ENCODE measurements at places on chromosomes 4 and X. TPM values are rescaled to one million over a fixed set of nuclear protein-coding genes. Genes with fewer than 3 reads are reported as not detected.

DNA sequence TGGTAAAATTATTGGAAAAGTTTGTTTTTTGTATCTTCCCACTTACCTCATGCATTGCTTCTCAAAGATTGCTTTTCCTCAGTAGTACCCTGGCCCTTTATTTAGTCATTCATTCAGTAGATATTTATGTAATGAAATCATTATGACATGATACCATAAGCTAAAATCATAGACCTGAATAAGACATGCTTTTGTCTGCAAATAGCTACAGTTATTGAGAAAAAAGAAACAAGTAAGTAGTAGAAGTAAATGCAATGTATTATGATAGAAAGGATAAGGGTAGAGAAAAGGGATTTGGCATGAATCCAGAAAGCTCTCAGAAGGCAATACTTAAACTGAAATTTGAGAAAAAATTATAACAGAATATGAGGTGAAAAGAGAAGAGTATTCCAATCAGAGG is 352.5 kb downstream of the GPM6A start:
- DNase-seq, result peak; percentile 27

DNA sequence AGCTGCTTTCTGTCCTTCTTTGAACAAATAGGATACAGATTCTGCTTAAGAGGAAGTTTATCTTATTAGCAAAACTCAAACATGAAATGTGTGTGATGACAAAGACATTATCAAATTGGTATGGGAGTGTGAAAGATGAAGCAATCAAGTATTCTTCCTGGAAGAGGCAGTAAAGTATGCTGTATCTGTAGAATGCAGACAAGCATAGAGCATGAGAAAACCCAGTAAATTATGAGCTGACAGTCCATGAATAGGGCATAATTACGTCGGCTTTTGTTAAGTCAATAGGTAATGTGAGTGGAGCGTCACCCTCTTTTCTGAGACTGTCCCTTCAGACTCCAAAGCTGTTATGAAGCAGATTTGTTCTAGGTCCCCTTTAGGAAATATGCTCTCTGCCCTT is 458.6 kb upstream of the NWD2 start:
- no peak for DNase-seq

- DNase-seq, result peak; percentile 6
Observed at GRCh38 chrX:128365492-128365891, 313.3 kb upstream of the ACTRT1 start.

Gene FGG
- 0.38 TPM for total RNA-seq

DNA sequence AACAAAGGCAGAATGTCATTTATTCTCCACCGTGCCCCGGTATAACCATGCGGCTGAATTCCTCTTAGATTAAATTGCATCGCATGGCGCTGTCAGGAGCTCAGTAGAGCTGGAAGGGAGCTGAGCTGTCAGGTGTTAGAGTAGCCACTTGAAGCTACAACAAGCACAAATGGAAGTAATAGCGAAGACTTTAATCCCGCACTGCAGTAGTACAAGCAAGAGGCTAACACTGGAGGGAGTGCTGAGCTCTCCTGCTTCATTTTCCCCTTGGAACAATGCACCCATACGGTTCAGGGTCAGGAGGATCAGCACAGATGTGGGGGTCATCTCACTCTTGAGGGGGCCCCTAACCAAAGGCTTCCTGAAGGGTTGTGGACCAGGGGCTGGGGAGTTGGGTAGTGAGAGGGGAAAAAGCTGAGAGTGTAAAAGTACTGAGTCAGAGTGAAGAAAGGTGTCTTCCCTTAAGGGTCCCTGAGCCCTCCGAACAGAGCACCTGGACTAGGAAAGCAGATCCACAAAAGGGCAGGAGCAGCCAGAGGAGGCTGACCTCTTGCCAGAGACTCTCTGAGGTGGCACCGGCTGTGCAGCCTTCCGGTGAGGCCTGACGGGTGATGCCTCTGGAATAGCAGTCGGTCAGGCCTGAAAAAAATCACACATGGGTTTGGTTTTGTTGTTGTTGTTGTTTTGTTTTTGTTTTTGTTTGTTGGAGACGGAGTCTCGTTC is 36.0 kb upstream of the CBR4 start:
- no peak for DNase-seq

GRCh38 chrX:145751943-145752342 is 65.7 kb upstream of the SLITRK2 start:
- no peak for DNase-seq

GRCh38 chr4:130028552-130028951 is 932.6 kb downstream of the C4orf33 start:
- DNase-seq, result no peak

DNA sequence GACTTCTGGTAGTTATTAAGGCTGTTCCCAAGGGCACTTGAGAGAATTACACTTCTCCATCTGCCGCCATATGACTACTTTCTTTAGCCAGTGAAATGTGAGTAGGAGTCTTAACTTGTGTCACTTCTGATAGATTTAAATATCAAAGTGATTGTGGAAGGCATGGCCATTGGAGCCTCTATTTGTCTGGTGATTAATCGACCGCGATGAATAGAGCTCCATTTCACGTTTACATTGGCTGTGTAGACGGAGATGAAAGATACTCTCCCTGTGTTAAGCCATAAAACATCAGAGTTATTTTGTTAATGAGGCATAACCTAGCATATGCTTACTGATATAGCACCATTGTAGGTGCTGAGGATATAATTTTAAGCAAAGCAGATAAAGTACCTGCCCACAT is 852.4 kb downstream of the CCSER1 start:
- DNase-seq, result no peak

- peak; percentile 12 for DNase-seq
Observed at GRCh38 chr4:70969076-70969475, 24.4 kb upstream of the DCK start.

GRCh38 chr4:4759883-4760282 is 99.6 kb upstream of the MSX1 start:
- DNase-seq, result no peak

GRCh38 chr4:154998284-154998683 is 210.2 kb upstream of the NPY2R start:
- DNase-seq, result no peak

DNA sequence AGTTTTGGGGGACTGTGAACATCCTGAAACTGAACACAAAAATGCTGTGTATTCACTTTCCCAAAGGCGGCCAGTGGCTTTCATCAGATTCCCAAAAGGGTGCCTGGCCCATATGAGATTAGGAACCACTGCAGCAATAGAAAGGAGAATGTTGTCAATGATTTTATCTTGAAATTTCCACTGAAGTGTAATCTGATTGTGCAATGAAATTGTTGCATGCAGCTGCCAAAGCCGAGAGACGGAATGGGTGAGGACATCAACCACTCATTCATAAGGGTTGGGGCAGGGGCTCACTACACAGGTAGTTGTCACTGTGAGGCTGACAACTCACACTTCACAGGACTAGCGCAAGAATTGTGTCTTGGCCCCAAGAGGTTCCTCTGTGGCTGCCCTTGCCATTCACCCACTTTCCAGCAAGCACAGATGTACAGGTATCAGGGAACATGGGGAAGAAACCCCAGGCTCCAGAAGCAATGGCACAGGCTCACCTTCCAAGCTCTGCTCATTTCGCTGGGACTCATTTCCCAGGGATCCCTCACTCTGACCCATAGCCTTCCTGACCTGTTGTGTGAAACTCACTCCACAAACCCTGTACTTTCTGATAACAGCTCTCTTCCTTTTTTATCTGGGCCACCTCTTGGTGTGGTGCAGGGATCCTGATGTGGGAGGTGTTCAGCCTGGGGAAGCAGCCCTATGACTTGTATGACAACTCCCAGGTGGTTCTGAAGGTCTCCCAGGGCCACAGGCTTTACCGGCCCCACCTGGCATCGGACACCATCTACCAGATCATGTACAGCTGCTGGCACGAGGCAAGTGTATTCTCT is 48.8 kb downstream of the BMX start:
- DNase-seq, result no peak

- peak; percentile 93 for DNase-seq
Observed at GRCh38 chr4:186845137-186845842, 121.6 kb upstream of the FAT1 start.

- DNase-seq, result no peak
Observed at GRCh38 chrX:100700809-100701208, 31.1 kb downstream of the SYTL4 start.

Measured in bronchial epithelial cell (primary cell).